ENCODE measurements at places on chromosomes 16 and 17.

GRCh38 chr16:87278191-87279093, 38.8 kb downstream of the C16orf95 start:
- DNase-seq: peak; percentile 84

- DNase-seq: no peak
Measured at GRCh38 chr17:72691586-72691985, 400.9 kb downstream of the SLC39A11 start.

DNA sequence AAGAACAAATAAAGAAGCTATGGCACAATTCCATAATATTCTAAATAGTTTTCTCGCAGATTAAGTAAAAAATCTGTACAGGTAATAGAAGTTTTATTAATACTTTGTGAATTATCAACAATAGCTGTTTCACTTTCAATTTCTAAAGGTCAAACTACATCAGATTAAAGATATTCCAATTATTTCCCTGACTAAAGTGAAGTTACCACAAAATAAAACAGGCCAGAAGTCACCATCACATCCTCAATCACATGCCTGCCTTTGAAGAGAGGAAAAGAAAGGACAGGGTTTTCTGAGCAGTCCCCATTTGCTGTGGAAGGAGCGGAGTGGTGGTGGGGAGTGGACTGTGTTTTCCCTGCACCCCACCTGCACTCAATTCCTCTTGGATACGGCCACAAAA, 11.1 kb downstream of the ITFG1 start:
- no peak for DNase-seq

DNA sequence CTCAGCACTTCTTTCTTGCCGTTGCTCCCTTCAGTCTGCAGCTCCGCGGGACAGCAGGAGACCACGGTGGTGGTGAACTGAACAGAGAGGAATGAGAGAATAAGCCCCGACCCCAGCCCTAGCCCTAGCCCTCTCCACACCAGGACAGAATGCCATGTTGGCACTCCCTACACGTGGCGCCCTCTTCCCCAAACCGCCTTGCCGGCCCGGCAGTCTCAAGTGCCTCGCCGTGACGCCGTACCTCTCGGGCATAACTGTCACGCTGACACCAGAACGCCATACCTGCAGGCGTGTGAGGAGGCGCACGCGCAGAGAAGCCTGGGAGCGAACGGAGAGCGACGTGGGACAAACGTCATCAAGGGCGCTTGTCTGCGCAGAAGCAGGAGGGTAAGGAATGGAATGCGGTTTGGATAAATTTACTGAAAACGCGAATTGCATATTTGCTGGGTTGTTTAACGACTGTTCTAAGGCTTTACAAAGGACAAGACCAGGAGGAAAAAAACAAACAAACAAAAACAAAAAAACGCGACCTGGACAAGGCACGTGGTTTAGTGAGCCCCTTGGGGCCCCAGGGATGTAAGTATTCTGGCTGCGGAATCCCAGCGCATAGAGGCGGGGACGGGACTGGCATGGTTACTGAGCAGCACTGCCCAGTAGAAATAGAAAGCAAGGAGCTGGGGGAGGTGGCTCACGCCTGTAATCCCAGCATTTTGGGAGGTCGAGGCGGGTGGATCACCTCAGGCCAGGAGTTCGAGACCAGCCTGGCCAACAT, at the start of gene AARSD1:
Gene AARSD1, minus strand, starts transcription at position 294 of the 772 bp plus-strand sequence. Its CDS starts 14 bp downstream, at position 280.
- DNase-seq: peak; percentile 85

DNA sequence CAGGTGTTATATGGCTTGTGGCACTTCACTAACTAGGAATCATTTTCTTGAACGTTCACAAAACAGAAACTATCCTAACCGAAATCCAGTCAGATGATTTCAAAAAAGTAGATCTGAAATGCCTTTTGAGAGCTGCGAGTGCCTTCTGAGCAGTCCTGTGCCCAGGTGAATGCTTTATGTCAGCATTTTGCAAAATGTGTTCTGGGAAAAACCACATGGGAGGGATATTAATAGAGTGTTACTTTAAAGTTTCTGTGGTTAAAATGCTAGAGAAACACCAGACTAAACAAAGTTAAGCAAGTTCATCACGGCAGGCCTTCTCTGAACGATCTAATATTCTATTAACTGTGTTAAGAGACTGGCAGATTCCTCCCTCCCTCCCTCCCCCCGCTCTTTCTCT, 15.8 kb upstream of the RGS9 start:
- no peak for DNase-seq

- no peak for DNase-seq
Measured at GRCh38 chr16:75787440-75787839, 61.1 kb upstream of the CPHXL start.

- DNase-seq: no peak
Measured at GRCh38 chr17:43790311-43790940, 10.2 kb downstream of the CFAP97D1 start.

GRCh38 chr16:89355007-89355406, 135.4 kb downstream of the ANKRD11 start:
- DNase-seq: no peak

DNA sequence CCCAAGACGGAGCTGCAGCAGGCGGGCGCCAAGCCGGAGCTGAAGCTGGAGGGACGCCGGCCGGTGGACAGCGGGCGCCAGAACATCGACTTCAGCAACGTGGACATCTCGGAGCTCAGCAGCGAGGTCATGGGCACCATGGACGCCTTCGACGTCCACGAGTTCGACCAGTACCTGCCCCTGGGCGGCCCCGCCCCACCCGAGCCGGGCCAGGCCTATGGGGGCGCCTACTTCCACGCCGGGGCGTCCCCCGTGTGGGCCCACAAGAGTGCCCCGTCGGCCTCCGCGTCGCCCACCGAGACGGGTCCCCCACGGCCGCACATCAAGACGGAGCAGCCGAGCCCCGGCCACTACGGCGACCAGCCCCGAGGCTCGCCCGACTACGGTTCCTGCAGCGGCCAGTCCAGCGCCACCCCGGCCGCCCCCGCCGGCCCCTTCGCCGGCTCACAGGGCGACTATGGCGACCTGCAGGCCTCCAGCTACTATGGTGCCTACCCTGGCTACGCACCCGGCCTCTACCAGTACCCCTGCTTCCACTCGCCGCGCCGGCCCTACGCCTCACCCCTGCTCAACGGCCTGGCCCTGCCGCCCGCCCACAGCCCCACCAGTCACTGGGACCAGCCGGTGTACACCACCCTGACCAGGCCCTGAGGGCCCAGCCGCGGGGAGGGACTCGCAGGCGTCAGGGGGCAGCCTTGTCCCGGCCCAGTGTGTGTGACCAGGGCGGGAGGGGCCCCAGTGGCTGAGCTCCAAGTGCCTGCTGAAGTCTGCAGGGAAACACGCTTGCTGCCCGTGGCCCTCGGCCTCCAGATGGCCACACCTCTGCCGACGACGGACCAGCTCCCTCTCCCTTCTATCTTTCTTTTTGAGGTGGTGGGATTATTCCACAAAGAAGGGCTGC, 3.4 kb downstream of the SOX8 start:
- DNase-seq: no peak

- no peak for DNase-seq
Measured at GRCh38 chr16:1530883-1531637, 2.4 kb upstream of the TMEM204 start.

DNA sequence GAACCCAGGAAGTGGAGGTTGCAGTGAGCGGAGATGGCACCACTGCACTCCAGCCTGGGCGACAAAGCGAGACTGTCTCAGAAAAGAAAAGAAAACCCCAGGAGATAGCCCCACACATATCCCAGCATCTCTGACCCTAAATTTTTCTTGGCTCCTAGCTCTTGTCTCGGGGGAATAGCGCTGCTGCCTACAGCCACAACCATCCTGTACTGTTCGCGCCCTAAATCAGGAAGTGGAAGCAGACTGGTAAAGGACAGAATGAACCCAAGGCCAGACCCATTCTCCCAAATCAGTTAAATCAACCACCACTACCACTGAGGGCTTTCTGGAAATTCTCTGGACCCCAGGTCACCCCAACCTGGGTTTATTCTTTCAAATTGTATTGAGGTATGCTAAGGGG, 1.7 kb downstream of the CTDNEP1 start:
- DNase-seq: no peak

- DNase-seq: no peak
Measured at GRCh38 chr16:14427371-14427948, 202.6 kb downstream of the PARN start.

DNA sequence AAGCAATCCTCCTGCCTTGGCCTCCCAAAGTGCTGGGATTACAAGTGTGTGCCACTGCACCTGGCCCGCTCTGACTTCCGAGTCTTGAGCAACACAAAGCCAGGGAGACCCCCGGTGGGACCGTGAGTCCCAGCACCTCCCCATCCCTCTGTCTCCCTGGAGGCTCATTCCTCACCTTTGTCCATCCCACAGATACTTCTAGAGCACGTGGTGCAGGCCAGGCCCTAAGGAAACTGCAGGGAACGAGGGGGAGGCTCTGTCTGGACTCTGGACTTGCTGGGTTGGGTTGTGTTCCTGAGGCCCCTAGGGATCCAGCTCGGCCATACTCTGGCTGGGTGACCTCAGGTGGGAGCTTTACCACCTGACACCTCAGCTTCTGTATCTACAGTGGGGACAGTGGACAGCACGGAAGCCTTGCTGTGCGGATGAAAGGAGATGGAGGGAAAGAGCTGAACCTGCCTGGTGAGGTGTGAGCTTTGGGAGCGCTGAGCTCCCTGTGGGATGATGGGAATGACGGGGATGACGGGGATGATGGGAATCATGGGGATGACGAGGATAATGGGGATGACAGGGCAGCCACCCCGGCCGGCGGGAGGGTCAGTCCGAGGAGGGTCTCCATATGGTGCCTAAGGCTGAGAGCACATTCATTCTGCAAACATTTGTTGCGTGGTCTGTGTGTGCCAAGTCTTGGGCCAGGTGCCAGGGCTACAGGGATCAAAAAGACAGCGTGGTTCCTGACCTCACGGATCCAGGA, 26.6 kb downstream of the C16orf74 start:
- no peak for DNase-seq

DNA sequence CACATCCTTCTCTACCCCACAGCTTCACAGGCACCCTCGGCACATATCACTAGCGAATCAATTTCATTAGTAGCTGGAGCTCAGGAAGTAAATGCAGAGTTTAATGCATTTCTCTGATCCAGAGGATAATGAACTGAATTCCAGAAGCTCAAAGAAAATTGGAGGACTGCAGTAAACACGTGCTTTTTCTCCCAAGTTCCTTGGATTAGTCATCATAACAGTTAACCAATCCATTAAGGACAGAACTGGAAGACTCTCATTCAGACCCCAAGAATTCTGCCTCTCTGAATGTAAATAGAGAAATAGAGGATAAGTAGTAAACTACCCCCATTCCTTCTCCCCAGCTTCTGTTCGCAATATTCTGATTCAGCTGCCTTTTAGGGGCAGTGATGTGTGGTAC, 40.7 kb downstream of the DUSP14 start:
- DNase-seq: no peak

DNA sequence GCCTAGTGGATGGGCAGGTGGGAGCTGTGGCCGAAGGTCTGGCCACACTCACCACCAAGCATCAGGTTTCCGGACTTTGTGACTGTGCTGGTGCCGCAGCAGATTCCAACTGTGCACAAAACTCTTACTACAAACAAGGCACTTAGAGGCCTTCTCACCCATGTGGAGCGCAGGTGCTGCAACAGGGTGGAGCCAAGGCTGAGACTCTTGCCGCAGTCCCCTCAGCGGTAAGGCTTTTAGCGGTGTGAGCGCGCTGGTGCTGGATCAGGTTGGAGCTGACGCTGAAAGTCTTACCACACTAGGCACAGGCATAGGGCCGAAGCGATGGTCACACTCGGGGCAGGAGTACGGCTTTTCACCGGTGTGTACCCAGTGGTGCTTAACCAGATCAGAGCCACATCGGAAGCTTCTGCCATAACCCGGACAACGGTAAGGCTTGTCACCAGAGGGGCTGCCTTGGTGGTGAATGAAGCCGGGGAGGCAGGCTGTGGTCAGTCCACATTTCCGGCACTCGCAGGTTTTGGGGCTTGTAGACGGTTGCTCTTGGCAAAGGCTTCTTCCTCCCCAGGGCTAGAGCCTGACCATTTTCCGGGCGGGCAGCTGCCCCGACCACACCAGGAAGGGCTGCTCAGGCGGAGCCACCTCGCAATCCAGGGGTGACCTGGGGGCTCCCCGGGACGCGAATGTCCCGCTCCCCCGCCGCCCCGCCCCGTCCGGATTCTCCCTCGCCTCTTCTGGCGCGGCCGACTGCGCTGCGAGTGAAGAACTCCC, 1.0 kb upstream of the ARMC5 start:
- DNase-seq: peak; percentile 34

DNA sequence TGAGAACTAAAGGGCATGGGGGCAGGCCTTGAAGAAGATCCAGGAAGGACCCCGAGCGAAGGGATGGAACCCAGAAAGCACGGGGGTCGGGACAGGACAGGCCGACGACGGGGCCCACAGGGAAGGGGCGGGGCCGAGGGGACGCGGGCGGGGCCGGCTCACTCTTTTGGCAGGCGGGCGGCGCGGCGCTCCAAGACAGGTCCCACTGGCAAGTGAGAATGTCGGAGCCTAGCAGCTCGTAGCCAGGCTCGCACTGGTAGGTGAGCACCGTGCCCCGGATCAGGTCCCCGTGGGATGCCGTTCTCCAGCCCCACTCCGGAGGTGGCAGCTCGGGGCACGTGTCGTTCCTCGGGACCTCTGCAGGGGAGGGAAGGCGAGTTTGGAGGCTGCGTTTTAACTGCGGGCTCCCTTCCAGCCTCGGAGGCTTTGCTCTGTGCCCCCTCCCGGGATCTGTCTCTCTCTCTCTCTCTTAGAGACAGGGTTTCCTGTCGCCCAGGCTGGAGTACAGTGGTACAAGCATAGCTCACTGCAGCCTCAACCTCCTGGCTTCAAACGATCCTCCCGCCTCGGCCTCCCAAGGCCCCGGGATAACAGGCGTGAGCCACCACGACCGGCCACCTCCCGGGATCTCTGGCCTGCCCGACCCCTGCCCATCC, 13.7 kb upstream of the CDIPT start:
- DNase-seq: no peak

DNA sequence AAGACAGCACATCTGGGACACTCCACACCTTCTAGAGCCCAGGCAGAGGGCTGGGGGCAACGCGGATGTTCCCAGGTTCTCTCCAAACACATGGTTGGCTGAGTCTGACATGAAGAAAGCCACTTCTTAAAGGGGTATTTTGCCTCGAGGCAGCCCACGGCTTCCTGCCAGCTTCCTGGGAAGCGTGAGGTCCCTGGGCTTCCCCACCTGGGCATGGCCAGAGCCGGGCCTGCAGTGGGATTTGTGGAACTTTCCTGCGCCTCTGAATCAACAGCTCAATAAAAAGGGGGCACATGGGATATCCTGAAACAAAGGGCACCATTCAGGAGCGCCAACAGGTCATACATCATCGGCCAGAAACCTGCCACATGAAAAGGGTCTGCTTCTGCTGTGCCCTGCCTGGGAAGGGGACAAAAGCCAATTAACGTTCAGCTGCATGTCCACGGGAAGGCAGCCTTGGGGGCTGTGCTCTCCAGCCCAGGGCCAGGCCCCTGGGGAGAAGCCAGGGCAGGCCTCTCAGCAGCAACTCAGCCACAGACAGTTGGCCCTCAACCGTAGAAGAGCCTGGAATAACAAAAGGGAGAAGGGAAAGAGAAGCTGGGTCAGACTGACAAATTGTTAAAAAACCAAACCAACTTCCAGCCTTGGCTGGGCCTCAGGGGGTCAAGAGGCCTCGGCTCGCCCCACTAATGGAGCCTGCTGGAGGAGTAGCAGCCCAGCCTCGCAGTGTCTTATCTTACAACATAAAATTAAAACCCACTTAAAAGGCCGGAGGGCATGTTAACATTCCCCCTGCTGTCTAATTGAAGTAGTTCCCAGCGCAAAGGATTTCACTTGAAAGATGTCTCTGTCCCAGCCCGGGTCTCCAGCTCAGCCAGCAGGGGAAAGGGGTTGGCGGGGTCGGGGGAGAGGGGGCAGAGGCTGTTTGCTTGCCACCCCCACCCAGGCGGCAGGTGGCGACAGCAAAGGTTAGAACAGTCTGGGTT, 34.2 kb downstream of the TBX4 start:
- no peak for DNase-seq

All from RWPE1 (cell line).